WTC11 (cell line): ENCODE measurements at places on chromosomes 1 and 21.
A peak's percentile ranks its signal among the peaks of the same experiment; 100 is the strongest.

DNA sequence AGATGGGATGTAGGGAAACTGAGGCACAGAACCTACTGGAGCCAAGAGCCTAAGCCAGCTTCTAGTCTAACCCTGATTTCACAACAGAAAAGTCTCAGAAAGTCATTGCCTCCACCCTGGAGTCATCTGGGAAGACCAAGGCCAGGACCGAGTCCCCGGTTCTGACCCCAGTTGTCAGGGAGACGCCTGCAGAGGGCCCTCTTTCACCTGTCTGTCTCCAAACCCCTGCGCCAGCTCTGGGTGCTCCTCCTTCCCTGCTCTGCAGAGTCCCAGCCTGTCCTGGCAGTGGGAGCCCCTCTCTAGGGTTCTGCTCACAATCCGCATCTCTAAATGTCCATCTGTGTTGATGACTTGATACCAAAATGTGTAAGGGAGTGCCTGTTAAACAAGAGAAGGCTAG is 149.7 kb downstream of the PGBD5 start:
- DNase-seq: peak; percentile 32

DNA sequence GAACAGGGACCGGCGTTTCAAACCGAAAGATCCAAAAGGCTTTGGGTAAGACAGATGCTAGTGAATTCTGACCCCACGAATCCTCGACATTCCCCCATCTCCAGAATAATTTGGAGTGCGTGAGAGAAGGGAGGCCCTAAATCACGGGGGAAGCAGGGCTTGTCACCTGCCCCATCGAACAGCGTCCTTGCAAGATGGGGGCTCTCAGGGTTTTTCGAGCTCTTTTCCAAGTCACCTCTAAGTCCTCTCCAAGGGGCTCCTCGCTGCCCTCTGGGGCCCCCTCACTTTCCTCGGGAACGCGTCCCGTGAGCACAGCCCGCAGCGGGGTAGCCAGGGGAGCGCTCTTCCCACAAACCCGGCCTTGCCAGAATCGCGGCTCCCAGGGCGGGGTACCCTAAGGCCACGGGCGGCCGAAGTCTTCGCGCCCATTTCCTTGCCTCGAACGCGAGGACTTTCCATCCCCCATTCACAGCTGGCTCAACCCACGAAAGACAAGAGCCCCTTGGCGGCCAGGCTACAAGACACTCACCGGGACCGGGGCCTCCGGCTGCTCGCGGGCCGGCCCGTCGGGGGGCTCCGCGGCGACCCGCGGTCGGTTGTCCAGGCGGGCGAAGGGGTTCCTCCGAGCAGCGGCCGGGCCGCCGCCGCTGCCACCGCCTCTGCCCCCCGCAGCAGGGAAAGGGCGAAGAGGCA is 546 bp downstream of the DONSON start:
- DNase-seq: peak; percentile 26

DNA sequence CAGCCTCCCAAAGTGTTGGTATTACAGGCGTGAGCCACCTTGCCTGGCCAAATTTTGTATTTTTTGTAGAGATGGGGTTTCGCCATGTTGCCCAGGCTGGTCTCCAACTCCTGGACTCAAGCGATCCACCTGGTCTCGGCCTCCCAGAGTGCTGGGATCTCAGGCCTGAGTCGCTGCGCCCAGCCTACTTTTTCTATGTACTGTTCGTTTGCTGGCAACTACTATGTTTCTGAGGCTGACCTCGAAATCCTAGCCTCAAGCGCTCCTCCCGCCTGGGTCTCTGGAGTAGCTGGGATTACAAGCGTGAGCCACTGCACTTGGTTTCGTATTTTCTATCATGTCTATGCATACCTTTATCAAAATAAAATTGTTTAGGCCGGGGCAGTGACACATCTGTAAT is 675 bp upstream of the TEKT2 start:
- DNase-seq: no peak

GRCh38 chr1:2463396-2463795 is 12.7 kb upstream of the PLCH2 start:
- DNase-seq: no peak

GRCh38 chr1:235022981-235023710 is 105.5 kb downstream of the TOMM20 start:
- DNase-seq: no peak

DNA sequence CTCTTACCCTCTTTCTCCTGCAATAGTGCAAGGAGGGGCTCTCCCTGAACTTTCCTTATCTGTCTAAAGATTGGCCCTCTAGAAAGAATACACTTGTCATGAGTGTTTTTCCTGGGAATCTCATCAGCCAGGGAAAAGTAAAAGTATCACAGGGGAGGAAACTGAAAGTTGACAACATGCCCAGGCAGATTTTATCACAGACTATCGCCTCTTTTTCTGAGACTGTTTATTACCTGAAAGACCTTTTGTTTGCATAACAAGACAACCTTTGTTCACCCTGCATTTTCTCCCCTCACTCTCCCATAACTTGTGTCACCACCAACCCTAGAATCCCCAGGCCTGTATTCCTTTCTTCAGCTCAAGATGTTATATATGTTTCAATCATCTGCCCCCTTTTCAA is 794.7 kb upstream of the ADAMTS5 start:
- no peak for DNase-seq

DNA sequence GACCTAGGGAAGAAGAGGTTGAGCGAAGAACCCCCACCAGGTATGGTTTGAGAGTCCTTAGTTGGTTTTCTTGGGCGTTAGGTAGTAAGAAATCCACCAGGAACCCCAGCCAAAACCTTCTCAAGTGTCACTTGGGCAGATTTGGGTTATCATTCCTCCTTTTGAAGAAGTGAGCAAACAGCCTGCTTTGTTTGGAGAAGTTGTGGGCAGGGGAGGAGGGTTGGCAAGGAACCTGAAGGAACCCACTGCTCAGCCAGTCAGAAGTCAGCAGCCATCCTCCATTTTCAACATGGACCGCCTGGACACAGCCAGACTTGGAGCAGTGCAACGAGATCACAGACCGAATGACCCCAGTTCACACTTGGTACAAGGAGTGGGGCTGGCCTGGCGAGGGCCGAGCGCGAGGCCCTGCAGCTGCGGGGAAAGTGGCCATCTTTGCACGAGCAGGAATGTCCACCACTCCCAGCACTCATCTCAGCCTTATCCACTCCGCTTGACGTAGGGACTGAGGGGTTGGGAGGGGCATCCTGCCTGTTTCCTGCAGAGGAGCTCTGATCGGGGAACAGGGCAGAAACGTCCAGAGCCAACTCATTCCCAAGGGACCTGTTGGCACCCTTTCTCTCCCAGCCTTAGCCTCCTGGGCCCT is 7.2 kb downstream of the ADPRS start:
- no peak for DNase-seq
